ENCODE measurements at places on chromosomes 5 and 9. TPM values are rescaled to one million over a fixed set of nuclear protein-coding genes. Genes with fewer than 3 reads are reported as not detected.

DNA sequence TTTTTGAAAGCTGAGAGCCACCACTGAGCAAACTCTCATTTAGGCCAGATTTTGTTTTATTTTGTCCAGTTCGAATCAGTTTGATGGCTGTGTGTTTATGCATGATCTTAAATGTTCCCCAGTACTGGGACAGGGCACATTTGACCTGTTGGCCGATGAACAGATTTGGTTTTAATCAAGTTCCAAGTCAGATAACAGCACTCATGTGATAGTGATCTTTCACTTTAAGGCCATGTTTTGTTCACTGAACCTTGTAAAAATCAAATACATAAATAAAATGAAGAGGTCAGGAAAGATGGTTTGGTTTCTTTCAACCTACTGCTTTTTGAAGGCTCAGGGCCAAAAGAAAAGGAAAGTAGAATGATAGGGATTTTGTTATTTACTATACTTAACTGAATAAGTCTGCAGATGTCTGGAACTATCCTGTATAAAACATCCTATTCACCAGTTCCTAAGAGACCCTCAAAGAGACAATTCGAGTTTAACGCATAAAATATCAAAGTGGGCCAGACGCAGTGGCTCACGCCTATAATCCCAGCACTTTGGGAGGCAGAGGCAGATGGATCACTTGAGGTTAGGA is 77.2 kb downstream of the PGM5 start:
- DNase-seq, result no peak

GRCh38 chr5:37668524-37669047 is 171.3 kb downstream of the GDNF start:
- no peak for DNase-seq

DNA sequence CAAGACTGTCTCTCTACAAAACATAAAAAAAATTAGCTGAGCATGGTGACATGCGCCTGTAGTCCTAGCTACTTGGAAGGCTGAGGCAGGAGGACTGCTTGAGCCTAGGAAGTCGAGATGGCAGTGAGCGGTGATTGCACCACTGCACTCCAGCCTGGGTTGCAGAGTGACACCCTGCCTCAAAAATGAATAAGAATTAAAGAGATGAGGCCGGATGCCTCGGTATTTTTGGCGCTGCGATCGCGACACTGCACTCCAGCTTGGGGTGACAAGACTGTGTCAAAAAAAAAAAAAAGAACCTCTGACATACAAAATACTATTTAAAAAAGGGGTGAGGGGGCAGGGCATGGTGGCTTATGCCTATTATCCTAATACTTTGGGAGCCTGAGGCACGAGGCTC is 7.3 kb downstream of the GPBP1 start:
- no peak for DNase-seq

DNA sequence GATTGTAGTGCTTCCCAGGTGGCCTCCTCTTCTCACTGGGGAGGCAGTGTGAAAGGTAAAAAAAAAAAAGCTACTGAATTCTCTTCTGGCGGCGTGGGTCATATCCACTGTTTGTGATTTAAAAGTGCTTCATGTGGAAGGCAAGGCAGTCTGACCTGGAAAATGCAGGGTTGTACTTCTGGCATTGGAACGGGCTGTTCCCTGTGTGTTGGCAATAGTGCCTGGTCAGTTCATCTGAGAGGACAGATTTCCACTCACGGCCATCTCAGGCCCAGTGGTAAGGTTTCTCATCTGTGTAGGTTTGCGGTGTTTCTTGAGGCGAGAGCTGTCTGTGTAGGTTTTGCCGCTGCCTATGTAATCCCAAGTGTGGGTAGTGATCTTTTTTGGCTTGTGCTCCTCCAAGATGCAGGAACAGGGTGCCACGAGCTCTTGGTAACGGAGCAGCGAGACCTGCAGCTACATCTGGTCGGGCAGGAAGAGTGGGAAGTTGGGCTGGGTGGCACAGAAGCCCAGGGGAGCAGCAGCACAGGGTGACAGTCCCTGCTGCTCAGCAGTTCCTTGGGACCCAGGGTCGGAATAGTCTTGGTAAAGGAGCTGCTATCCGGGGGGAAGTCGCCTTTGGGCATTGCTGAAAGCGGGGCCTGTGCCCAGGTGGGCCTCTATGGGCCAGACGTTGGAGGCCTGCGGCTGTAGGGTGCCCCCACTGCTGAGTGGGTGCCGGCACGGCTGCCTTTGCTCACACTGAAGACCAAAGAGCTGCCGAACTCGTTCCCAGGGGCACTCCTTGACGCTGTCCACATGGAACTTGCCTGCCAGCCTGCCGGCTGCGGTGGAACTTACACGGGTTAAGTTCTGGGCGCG is 11.2 kb downstream of the RCL1 start:
- no peak for DNase-seq

GRCh38 chr5:94376672-94377345 is 241.6 kb downstream of the KIAA0825 start:
- DNase-seq, result no peak

- no peak for DNase-seq
These were observed 325.3 kb upstream of the HAPLN1 start for GRCh38 chr5:84045964-84046363.

DNA sequence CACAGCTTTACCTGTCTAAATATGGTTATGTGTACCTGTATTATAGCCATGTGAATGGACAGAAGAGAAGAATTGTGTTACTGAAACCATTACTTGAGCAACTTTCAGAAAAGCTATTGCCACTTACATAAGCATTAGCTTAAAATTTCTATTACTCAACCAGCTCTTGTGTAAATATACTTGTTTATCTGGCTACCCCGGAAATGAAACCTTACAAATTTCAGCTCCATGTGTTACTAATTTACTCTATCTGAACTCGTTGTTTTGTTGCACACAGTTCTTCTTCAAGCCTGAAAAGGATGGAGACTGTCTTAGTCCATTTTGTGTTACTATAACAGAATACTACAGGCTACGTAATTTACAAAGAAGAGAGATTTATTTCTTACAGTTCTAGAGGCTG is 22.5 kb upstream of the ADAMTSL1 start:
- DNase-seq, result no peak

- no peak for DNase-seq
These were observed 39.2 kb upstream of the ACO1 start for GRCh38 chr9:32345243-32345642.

The PRSS3 gene
- 1.3 TPM for total RNA-seq

The TMEFF1 gene
- not detected for total RNA-seq

The ANKRD31 gene
- total RNA-seq, result 0.37 TPM

The PCDHGA1 gene
- 0.11 TPM for total RNA-seq

The GRIN1 gene
- 0.13 TPM for total RNA-seq

The CTXN3 gene
- not detected for total RNA-seq

The PCDHB2 gene
- total RNA-seq, result not detected
